ENCODE measurements at places on chromosomes 16 and 17. TPM values are rescaled to one million over a fixed set of nuclear protein-coding genes. Genes with fewer than 3 reads are reported as not detected.

DNA sequence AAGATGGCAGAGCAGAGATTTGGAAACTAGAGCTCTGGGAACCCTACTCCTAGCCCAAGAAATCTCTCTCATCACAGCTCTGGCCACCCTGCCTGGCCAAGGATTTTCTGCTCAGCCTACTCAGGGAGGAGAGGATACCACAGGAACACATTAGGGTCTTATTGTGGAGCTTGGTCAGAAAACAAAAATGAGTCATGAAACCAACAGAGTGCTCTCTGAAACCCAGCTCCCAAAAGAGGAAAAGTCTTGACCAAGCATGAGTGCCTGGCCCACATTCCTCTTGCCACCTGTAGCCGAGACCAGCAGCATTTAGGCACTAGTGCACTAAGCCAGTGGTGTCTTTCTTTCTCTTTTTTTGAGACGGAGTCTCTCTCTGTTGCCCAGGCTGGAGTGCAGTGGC lies 18.1 kb downstream of the SLC13A5 start:
- H3K4me1 ChIP-seq = no peaks in the 10 kb centered on the region
- H3K36me3 ChIP-seq = no peaks in the 10 kb centered on the region
- H3K27ac ChIP-seq = no peak overlapping the region
- H3K4me3 ChIP-seq = no peak overlapping the region
- peaks cover 1% of the 10 kb centered on the region for H3K27me3 ChIP-seq

DNA sequence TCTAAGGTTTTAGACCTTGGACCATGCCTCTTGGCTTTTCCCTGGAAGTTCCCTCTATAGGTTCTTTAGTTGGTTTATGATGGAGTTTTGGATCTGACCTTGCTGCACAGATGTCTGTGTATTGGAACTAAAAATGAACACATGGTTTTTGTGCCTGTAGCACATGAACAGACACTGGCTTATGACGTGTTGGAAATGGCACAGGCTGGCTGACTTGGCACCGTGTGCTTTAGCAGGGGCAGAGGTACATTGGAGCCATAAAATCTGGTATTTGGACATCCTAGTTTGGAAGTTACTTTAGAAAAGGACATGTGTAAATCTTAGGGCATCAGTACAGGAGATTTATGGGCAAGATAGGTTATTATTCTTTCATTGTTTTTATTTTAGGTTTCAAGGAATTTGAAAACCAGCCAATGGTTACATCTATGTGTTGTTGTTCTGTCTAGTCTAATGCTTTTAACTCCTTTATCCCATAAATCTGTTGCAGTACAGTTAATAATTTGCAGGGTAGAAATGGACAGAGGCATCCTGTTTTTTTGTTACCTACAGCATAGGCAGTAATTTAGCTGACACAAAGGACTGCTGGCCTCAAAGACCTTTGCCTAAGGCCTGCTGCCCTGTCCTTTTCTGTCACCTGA lies 6.0 kb downstream of the SOCS7 start:
- H3K4me3 ChIP-seq = no peak overlapping the region
- H3K27ac ChIP-seq = no peak overlapping the region
- H3K27me3 ChIP-seq = no peaks in the 10 kb centered on the region
- peaks cover 4% of the 10 kb centered on the region for H3K4me1 ChIP-seq

- H3K27ac ChIP-seq = no peak overlapping the region
- H3K4me1 ChIP-seq = no peaks in the 10 kb centered on the region
- H3K4me3 ChIP-seq = no peak overlapping the region
These were observed 4.4 kb upstream of the CSNK1D start for GRCh38 chr17:82277851-82278250.

GRCh38 chr16:24531166-24531565 lies 8.2 kb upstream of the RBBP6 start:
- H3K4me3 ChIP-seq = no peak overlapping the region
- no peak for DNase-seq
- no peaks in the 10 kb centered on the region for H3K36me3 ChIP-seq
- no peaks in the 10 kb centered on the region for H3K4me1 ChIP-seq

GRCh38 chr16:81713796-81714195 lies 65.3 kb upstream of the PLCG2 start:
- no peak for DNase-seq
- H3K27ac ChIP-seq = no peak overlapping the region
- no peaks in the 10 kb centered on the region for H3K36me3 ChIP-seq
- peaks cover 31% of the 10 kb centered on the region for H3K4me1 ChIP-seq
- H3K4me3 ChIP-seq = no peak overlapping the region

DNA sequence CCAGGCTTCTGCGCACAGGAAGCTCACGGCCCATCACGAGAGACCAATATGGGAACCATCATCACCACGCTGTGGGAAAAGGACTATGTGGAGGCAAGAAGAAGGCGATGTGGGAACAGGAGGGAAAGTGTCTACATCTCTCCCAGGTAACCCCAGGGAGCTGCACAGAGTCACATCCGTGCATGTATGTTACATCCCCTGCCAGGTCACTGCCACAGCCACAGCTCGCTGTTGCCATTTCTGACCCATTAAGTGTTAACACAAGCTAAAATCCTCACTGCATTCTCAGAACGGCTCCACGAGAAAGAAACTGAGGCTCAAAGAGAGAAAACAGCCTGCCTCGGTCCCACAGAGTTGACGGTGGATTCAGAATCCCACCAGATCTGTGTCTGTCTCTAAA lies 319.1 kb downstream of the FOXL1 start:
- H3K4me3 ChIP-seq = no peak overlapping the region
- no peak overlapping the region for H3K27ac ChIP-seq
- no peaks in the 10 kb centered on the region for H3K4me1 ChIP-seq
- H3K27me3 ChIP-seq = no peaks in the 10 kb centered on the region

Gene CES1
- total RNA-seq = 0.66 TPM

Gene PDILT
- not detected for total RNA-seq

Gene DHRS7C
- not detected for total RNA-seq
